ENCODE measurements at places on chromosomes 2 and 18.

- DNase-seq, result peak; percentile 45
Measured at GRCh38 chr2:45860136-45861121, 209.0 kb downstream of the PRKCE start.

DNA sequence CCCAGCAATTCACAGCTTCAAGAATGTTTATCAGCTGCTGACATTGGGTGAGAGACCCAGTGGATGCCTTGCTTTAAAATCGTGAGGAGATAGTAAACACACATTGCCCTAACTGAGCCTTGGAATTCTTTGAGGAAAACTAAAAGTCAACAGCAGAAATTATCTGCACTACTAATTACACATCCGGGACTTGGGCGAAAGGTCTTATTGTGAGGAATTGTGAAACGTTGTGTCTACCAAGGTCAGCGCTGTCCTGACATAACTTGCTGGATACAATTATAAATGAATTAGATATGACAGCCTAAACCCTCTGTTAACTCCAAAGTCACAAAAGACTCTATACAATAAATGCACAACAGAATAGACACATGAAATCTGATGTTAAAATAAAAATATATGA lies 121.4 kb downstream of the ST6GAL2 start:
- DNase-seq, result no peak

- peak; percentile 36 for DNase-seq
Measured at GRCh38 chr18:21682371-21683051, 22.1 kb downstream of the ABHD3 start.

DNA sequence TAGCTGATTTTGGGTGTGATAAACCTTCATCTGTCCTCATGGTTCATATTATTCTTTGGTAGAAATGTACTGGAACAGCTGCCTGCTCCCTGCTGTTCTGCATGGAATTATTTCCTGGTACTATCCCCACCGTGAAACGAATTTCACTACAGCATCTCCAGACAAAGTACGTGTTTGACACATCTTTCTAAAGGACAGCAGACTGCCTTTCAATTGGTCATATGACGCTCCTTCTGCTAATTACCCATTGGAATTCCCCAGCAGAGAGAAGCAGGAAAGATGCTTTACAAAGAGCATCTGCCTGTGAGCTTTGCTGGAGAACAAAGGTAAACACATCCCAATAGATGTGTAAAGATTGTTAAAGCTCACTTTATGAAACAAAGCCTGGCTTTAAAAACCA lies 4.4 kb upstream of the RFX8 start:
- DNase-seq, result no peak

GRCh38 chr2:68414876-68415275 lies 49.8 kb downstream of the PLEK start:
- no peak for DNase-seq

GRCh38 chr2:209719034-209719433 lies 52.6 kb upstream of the UNC80 start:
- DNase-seq, result no peak

DNA sequence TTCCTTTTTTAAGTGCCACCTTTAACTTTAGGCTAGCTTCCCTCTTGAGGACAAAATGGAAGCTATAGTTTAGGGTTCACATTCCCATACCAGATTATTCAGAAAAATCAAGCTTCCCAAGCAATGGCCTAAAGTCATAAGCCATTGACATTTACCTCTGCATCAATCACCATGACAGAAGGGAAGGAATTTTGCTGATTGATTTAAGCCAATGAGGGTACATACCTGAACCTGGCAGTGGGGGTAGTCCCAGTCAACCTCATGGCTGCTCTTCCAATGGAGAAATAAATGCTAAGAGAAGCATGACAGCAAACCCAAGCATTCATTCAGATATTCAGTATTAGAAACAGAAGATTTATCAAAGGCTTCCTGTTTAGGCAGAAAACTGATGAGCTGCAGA lies 128.4 kb upstream of the CREB1 start:
- no peak for DNase-seq

DNA sequence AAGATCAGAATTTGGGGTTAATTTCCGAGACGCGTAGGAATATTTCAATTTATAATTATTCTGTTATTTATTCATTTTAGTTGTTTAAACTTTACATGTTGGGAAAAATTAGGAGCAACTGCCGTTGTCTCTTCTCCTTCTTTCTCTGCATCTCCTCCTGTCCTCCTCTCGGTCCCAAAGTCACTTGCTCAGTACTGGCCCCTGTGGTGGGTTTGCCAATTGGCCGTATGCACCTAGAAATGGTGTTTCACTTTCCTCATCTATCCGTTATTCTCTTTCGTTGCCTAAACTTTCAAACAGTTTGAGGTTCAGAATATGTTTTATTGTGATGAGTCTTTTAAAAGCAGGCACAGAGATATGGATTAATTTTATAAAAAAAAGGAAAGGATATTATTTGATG lies 517.9 kb downstream of the PLCL1 start:
- DNase-seq, result no peak

- DNase-seq, result peak; percentile 61
Measured at GRCh38 chr2:85583667-85584353, 421 bp upstream of the VAMP5 start.

DNA sequence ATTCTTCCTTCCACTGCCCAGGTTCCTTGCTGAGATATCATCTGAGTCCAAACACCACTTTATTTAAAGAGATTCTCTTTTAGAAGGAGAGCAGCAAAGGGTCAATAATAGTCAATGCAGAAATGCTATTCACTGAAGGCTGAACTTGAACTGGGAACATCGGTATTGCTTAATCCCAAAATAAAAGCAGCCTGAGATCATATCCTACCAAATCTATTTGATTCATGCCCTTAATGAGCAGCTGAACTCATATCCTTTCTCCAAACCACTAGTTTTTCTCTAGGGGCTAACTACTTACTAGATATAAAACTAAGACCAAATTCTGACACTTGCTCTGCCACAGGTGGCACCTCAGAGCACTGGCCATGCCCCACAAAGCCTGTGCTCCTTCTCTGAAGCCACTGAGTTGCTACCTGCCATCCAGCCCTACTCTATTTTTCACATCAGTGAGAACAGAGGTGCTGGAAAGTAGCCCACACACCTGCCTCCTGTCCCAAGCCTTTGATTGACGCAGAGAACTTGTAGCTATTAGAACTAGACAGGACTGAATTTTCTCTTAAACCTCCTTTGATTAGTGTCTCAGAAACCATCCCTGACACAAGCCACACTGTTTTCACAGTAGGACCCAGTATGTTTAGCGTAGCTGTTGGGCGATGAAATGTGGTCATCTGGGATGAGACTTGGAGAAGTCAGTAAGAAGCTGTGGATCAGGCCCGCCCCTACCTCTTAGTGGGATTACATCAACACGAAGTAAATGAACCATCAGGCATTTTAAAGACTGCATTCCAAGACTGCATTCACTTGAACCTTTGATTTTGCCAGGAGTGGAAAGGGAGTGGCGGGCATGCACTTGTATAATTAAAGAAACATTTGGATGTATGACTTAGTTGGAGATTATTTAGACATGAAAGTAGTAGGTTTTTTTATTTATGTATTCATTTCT lies 124.3 kb downstream of the RBMS1 start:
- no peak for DNase-seq

- DNase-seq, result no peak
Measured at GRCh38 chr18:23049698-23050373, 85.4 kb upstream of the CABLES1 start.

DNA sequence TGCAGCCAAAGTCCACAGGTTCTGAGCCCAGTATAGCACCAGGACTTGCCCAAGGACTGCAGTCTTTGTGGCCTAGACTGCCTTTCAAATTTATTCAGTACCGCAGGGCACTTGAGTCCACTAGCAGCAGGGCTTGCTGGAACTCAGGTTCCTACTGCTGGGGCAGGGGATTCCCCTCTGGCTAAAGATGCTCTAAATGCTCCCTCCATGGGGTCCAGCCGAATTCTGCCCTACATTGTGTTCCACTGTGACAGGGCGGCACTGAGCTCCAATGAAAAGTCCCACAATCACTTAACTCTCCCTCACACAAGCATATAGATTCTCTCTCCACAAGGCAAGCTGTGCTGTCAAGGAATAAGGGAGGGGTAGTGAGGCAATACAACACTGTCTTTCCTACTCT lies 518.1 kb upstream of the VRK2 start:
- no peak for DNase-seq

GRCh38 chr2:210654091-210654490 lies 97.7 kb downstream of the CPS1 start:
- no peak for DNase-seq

- DNase-seq, result peak; percentile 67
Measured at GRCh38 chr2:200860092-200860795, 4.2 kb downstream of the CLK1 start.

- DNase-seq, result peak; percentile 69
Measured at GRCh38 chr2:105797298-105797819, 52.6 kb downstream of the NCK2 start.

GRCh38 chr2:12842917-12843316 lies 126.2 kb downstream of the TRIB2 start:
- DNase-seq, result no peak

DNA sequence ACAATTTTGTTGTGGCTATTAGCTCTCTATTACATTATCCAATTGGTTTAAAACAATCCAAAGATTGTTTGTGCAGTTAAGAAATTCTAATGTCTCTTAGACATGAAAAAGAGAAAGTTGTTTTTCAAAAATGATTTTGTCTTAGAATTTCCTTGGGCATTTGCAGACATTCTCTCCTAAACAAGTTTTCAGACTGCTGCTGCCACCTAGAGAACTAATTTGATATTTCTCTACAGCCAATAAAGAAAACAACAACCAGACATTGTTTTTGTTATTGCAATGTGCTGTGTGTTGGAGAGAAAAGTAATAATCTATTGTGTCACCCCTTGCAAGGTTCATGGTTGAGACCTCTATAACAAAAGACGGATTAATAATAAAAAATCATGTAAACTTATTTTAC lies 119.0 kb upstream of the SYT4 start:
- DNase-seq, result no peak

GRCh38 chr2:102282678-102283091 lies 28.7 kb upstream of the IL1RL1 start:
- DNase-seq, result no peak

DNA sequence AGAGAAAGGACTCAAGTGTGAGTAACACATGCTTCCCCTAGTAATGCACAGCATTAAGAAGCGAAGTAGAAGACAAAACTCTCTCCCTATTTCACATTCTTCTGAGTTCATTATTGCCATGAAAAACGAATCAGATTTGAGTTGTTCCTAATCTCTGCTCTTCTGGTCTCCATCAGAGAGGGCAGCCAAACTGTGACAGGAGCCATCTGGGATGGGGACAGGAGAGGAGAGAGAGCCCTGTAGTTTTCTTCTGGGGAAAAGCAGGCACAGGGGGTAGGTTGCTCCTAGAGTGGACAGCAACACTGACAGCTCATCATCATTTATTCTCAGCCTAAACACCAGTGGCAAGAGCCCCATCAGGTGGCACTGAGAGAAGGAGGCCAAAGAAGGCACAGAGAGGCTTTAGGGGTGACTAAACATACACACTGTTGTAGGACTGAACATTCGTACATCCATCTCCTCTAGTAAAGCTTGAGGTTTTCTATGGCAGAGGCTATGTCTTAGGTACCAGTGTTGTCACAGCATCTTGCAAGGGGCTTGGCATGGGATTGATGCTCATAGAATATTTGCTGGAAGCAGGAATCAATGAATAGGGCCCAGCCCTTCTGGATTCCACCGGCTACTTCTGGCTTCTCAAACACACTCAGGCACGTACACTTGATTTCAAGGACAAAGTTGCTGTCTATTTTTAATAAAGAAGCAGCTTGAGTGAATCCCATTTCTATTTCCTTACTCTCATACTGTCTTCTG lies 33.1 kb downstream of the SLC8A1 start:
- DNase-seq, result no peak

DNA sequence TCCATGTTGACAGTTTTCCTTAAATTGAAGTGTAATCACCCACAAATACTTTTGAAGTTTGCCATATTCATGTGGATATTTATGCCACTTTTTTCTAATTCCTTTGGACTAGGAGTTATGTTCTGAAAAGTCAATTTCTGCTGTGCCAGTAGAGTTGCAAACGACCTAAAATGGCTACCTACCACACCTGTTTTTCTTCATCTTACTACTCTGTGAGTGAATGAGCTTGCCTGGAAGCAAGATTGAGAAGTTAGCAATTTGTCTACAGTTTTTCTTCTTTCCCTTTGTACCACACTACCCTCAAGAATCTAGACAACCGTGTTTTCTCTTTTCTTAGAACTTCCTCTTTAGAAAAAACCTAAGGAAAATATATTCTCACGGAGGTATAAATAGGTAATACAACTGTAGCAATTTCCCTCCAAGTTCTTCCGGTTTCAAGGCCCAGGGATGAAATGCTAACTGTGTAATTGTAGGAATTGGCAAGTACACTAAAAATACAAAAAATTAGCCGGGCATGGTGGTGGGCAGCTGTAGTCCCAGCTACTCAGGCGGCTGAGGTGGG lies 7.3 kb upstream of the SLC39A10 start:
- DNase-seq, result no peak

DNA sequence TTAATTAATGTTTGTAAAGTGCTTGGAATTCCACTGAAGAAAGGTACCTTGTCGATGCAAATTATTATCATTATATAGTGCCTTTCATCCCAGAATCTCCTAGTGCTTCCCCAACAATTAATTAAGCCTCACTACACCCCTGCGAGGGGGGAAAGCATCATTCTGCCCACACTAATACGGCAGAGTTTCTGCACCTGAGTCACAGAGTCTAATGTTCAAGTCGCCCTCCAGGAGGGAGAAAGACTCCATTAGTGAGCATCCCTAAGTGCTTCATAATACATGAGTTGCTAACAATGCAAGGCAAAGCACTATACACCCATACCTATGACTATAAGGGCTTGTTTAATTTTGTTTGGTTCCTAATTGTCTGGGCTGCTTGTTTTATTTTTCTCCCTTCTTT lies 25.4 kb upstream of the NRP2 start:
- DNase-seq, result no peak

GRCh38 chr2:2875831-2876230 lies 501.8 kb downstream of the EIPR1 start:
- DNase-seq, result no peak

- DNase-seq, result no peak
Measured at GRCh38 chr18:3721771-3722648, 272.0 kb downstream of the TGIF1 start.

DNA sequence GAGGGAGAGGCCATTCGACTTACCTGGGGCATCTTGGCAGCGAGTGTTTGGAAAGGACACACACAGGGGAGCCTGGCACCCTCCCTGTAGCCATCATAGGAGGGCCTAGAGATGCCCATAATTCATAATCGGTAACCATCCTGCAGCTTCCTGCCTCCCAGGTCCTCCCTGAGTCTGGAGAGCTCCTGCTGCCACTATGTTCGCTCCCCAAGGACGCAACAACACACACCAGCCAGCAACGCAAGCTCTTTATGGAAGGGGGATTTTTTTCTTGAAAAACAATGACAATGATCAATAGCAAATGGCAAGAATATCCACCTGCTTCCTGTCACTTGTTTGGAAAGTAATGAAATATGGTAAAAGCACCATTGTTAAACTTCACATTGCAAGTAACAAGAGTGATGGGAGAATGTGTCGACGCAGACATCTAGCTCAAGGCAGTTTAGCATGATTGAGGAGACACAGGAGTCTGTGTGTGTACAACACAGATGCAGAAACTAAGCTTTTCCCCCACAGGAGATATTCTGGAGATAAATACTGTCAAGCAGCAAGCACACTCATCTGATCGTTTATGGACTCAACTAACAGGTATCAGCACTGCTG lies 24.9 kb upstream of the CREG2 start:
- no peak for DNase-seq

GRCh38 chr2:7419186-7419585 lies 502.0 kb downstream of the RNF144A start:
- DNase-seq, result no peak

- DNase-seq, result no peak
Measured at GRCh38 chr18:38747153-38747552, 1181.6 kb upstream of the CELF4 start.

- no peak for DNase-seq
Measured at GRCh38 chr2:225612636-225613035, 213.1 kb downstream of the NYAP2 start.
